Mucosa of gallbladder (tissue), 1 donor: ENCODE measurements at places on chromosomes 4 and X. TPM values are rescaled to one million over a fixed set of nuclear protein-coding genes. Genes with fewer than 3 reads are reported as not detected.

DNA sequence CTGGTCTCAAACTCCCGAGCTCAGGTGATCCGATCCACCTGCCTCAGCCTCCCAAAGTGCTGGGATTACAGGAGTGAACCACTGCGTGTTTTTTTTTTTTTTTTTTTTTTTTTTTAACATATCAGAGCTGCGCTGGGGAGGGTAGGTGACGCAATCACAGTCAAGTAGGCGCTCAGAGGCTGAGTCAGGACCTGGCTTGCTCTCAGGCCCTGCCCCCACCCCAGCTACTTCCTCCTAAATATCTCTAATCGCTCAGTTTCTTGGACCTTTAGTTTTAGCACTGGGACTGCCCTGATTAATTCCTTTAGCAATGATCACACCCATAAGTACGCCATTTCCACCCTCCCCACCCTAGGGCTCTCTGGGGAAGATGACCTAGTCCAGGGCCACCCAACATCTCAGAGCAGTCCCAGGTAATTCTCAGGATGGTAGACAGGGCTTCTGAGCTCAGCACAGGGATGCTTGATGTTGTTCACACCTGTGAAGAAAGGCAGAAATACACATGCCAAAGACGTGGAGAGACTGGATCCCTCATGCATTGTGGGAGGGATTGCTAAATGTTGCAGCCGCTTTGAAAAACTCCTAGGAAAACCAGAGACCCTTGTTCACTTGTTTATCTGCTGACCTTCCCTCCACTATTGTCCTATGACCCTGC, 50.2 kb downstream of the DDX3X start:
- peak; percentile 78 for DNase-seq

GRCh38 chr4:168383510-168383909, 65.0 kb upstream of the DDX60 start:
- no peak for DNase-seq

DNA sequence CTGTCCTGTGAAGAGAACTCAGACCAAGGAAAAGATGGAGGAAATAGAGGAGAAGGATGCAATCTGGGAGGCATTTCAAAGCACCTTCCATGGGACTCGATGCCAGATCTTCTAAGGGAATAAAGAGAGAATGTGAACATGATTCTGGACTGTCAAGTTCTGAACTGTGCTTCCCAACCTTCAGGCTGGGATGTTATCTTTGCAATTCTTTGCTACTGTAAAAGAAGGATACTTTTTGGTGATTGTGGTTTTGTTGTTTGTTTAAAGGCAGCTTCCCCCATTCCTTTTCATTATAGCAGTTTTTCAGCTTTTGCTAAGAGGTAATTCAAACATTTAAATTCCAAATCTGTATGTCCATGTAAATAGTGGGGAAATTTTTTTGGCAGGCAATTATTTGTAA, 217.3 kb downstream of the NWD2 start:
- DNase-seq: no peak

- no peak for DNase-seq
These were observed 590.0 kb upstream of the DIAPH2 start for GRCh38 chrX:96094616-96095015.

- DNase-seq: no peak
These were observed 12.4 kb downstream of the DYNLT3 start for GRCh38 chrX:37834937-37835336.

DNA sequence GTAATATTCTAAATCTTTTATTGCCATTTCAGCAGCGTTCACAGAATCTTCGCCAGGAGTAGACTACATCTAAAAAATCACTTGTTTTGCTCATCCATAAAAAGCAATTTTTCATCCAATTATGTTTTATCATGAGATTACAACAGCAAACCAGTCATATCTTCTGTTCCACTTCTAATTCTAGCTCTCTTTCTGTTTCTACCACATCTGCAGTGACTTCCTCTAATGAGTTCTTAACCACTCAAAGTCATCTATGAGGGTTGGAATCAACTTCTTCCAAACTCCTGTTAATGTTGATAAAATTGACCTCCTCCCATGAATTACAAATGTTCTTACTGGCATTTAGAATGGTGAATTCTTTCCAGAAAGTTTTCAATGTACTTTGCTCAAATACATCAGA, 174.4 kb upstream of the BRWD3 start:
- DNase-seq: no peak

GRCh38 chrX:38357747-38358673, 5.6 kb downstream of the OTC start:
- no peak for DNase-seq

DNA sequence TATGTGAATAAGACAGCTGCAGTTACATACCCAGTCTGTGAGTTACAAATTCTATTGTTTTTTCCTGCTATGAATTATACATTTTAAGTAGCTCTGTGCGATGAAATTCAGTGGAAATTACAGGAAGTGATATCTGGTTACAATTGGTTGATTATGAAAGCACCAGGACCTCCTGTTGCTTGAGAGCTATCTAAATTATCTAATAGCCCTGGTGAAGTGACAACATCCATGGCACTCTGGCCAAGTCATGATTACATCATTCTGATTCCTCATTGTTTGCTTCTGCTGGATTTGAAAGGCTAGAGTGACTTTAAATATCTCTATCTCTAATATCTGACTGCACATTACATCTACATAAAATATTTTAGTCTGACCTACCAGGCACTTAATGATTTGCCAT, 515.0 kb downstream of the CFAP47 start:
- no peak for DNase-seq

DNA sequence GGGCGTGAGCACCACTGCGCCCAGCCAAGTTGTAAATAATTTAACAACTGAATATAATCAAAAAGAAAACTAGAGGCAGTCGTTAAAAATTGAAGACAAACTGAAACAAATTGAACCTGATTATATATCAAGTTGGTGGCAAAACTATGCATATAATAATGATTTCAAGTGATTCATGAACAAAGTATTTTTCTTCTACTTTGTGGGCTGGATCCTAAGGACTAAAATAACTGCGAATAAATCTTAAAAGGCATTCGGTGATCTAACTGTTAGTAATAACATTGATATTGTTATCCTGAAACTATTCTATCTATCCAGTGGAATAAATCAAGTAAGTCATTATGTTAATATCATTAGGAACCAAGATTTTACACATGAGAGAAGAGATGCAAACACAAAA, 21.2 kb upstream of the USP9X start:
- DNase-seq: no peak

DNA sequence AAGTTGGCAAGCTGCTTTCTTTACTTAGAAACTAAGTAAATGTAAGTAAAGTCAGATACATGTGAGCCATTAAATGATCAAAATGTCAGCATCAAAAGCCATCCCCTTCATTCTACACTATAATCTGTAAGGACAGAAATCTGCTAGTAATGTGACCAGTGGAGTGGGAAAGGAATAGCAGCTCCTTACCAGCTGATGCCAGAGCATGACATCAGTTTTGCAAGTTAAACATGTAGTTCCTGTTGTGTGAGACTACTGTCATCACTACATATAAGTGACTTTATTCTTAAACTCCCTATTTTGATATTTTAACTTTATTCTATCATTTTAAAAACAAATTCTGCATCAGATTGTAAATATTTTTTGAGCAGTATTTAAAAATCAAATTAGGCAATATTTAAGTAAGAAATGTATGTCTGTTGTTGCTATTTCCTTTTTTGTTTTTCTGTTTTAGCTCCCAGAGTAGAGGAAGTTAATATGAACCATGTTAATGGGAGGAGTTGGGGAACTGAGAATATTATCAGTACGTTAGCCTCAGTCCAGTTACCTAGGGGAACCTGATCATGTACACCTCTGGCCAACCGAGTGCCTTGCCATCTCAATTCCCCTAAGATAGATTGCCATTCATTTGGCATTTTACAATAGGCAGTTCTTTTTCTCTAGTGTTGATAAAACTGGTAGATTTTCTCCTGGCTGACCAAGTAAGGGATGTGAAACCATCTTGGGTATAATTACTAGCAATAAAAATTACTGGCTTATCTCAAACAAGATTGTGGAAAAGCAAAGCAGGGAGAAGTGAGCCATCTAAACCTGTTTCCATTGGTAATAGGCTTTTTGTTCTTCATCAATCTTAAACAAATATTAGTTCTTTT, 34.7 kb downstream of the CCNI start:
- no peak for DNase-seq

- no peak for DNase-seq
These were observed 117.3 kb downstream of the SNCA start for GRCh38 chr4:89719536-89720090.

GRCh38 chrX:133640161-133641015, 225.1 kb upstream of the GPC4 start:
- DNase-seq: no peak

GRCh38 chr4:169142906-169143305, 127.8 kb downstream of the SH3RF1 start:
- DNase-seq: no peak

HSFX4 gene
- not detected for total RNA-seq

MAGEA9B gene
- total RNA-seq: not detected

FOXR2 gene
- not detected for total RNA-seq

TRIM75 gene
- total RNA-seq: not detected

N4BP2 gene
- 4.3 TPM for total RNA-seq

C4orf54 gene
- total RNA-seq: 0.12 TPM
